Cerebellum (tissue), 4 donors: ENCODE measurements at places on chromosomes 16 and 17. TPM values are rescaled to one million over a fixed set of nuclear protein-coding genes. Genes with fewer than 3 reads are reported as not detected.

Gene ABCA10
- 5.2 TPM for total RNA-seq

Gene MT1H
- not detected for total RNA-seq

Gene HAGH
- total RNA-seq, result 25.0 TPM

Gene ZNF597
- total RNA-seq, result 3.6 TPM

Gene FOXC2
- 0.45 TPM for total RNA-seq

Gene RNF135
- total RNA-seq, result 3.1 TPM

Gene ACSM2B
- total RNA-seq, result not detected

Gene MYCBPAP
- total RNA-seq, result 0.91 TPM

Gene KRT15
- total RNA-seq, result not detected

Gene RNFT1
- 25.2 TPM for total RNA-seq

Gene OR4D1
- 0.18 TPM for total RNA-seq

Gene PIK3R5
- 1.2 TPM for total RNA-seq

Gene SLC5A10
- 0.09 TPM for total RNA-seq

Gene CA7
- not detected for total RNA-seq

Gene TRPV3
- total RNA-seq, result 0.36 TPM

Gene RND2
- 8.9 TPM for total RNA-seq

Gene IRX6
- total RNA-seq, result 1.00 TPM

Gene ETV4
- total RNA-seq, result 6.9 TPM

Gene EIF3C
- total RNA-seq, result 79.7 TPM

Gene CSH1
- 3.6 TPM for total RNA-seq

Gene EVPL
- not detected for total RNA-seq

Gene CDYL2
- 11.4 TPM for total RNA-seq

Gene C16orf96
- 0.18 TPM for total RNA-seq

Gene PDILT
- not detected for total RNA-seq

Gene TBC1D3C
- total RNA-seq, result not detected

Gene DNASE1
- 60.1 TPM for total RNA-seq

Gene ITGA2B
- 4.7 TPM for total RNA-seq
